ENCODE measurements at places on chromosomes 3 and 15.

DNA sequence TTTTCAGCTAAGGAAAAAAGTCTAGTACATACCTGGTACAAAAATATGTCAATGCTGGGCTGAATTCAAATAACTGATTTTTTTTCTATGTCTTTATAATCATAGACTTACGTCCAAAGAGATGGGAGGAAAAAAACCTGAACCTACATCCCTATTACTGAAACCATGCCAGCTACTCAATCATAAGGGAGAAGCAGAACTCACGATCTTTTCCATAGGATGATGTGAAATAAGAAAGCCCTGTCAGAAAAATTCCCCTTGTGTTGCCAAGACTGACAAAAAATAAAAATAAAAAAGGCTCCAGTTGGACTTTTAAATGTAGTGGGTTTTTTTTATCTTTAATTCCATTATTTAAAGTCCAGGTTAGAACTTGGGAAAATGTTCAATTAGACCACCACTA, 3.3 kb downstream of the MSL2 start:
- DNase-seq = no peak

GRCh38 chr15:50163719-50164410, 18.1 kb upstream of the SLC27A2 start:
- DNase-seq = no peak

- no peak for DNase-seq
These were observed 175.5 kb downstream of the ATG7 start for GRCh38 chr3:11447584-11448200.

GRCh38 chr3:7630351-7630911, 769.5 kb downstream of the GRM7 start:
- no peak for DNase-seq

- no peak for DNase-seq
These were observed 9.3 kb downstream of the BCHE start for GRCh38 chr3:165827883-165828282.

DNA sequence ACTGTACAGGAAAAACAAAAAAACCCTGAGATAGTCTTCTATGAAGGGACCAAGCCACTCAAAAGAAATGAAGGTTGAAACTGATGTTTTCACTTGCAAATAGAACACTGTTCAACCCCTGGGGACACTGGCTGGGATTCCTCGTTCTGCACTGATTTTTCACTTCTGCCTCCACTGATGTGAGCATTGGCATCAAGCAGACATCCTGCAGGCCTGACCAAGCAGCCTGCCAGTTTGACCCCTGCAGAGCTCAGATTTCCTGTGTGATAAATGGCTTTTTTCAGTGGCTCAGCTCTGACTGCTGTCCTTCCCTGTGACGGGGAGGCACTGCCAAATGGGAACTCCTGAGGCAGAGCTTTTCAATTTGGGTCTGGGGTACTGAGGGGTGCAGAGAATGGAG, 50.0 kb downstream of the RASGRP1 start:
- DNase-seq = no peak

- DNase-seq = no peak
These were observed 7.0 kb downstream of the SNAP23 start for GRCh38 chr15:42502477-42502876.

GRCh38 chr15:68614286-68615035, 35.7 kb downstream of the CORO2B start:
- DNase-seq = no peak

DNA sequence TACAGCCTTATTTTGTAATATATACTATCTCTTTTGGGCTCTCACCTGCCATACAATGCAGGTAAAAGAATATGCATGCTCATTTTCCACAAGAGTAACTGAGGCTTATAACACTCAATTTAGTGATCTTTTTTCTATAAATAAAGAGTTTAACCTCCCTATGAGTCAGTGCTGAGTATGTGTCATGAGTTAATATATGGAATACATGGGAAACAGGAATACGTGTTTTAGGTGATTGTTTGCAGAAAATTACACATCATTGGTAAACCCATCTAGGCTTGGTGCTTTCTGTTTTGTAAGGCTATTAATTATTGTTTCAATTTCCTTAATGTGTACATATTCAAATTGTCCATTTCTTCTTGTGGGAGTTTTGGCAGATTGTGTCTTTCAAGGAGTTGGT, 411.3 kb downstream of the GRM7 start:
- DNase-seq = no peak

- no peak for DNase-seq
These were observed 180.3 kb downstream of the SYNPR start for GRCh38 chr3:63458405-63458804.

- DNase-seq = no peak
These were observed 89.8 kb upstream of the FNDC3B start for GRCh38 chr3:171949554-171949953.

DNA sequence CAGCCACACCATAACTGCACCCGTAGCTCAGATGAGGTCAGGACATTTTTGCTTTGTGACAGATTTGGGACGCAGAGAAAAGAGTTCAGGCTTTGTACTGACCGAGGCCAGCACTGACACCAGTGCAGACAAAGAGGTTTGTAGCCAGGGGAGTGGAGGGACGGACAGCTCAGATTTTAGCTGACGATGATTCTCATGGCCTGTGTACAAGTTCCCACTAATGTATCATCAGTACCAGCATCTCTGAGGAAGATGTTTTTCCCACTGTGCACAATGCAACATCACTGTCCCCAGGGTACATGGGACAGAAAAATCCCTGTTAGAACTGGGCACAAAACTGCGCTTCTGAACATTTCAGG, 112.7 kb downstream of the SLCO3A1 start:
- no peak for DNase-seq

DNA sequence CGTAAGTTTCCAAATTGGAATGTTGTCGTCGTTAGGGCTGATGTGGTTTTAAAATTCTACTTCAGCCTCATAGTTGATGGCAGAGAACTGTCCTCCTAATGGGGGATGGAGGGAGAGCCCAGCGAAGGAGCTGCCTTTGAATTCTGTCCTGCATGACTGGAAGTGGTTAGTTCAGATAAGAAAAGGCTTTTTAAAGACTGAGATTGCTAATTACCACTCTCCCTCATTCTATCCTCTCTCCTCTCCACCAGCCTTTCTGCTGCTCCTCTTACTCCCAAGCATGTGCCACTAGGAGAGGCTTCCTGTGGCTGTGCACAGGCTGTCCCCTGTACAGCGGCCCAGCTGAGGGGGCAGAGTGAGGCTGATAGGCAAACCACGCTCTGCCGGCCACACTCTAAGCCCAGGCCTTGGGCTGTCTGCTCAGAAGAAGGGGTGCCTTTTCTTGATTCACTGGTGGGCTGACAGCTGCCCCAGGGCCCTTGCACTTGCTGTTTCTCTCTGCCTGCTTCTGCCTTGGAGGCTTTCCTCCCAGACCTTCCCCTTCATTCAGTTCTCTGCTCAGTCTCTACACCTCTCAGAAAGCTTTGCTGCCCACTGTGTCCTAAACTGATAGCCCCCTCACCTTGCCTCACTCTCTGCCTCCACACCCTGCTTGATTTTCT, 8.7 kb upstream of the PAQR9 start:
- no peak for DNase-seq

DNA sequence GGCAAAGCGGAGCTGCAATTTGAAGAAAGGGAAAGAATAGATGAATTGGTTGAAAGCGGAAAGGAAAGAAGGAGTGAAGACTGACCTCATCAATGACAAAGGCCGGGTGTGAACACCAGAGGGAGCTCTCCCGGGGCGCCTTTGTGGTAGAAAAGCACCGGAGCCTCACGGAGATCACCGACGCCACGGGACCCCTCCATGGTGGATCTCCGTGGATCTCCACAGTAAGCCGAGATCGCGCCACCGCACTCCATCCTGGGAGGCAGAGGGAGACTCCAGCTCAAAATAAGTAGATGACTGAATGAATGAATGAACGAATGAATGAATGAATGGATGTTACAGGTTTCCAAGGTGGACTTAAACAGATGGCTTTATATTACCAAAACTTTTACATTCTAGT, 25.0 kb downstream of the GPR160 start:
- DNase-seq = no peak

GRCh38 chr15:92624401-92624991, 31.1 kb downstream of the FAM174B start:
- peak; percentile 18 for DNase-seq

DNA sequence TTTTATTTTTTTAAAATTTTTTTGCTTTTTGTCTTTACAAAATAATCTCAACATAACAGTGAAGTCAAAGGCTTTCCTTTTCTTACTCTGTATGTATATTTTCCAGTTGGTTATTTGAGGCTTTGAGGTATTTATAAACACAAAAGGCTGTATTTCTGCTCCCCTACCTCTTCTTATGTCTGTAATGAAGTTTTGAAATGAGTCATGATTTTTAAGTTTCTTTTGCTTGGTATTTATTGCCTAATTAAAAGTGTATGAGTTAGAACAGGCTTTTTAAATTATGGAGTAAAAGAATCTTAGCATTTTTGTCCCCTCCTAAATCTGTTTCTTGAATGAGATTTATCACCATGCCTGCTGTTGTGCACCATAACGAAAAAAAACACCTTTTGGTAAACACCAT, 66.0 kb downstream of the DCUN1D1 start:
- DNase-seq = no peak

- DNase-seq = no peak
These were observed 61.9 kb downstream of the NSMCE3 start for GRCh38 chr15:29207758-29208108.

DNA sequence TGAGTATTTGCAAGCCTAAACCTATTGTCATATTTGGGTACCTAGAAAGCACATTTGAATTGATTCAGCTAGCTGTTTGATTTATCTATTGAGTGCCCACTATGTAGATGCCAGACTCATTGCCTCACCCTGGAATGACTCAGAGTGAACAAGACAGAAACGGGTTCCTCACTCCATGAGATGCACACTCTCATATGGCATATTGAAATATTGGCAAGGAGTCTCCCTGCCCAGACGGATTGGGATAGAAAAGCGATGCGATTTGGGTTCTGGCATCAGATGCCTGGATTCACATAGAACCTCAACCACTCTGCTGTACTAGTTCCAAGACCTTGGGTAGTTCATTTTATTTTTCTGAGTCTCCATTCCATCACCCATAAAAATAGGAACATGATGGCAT, 22.5 kb downstream of the LRRN1 start:
- no peak for DNase-seq

DNA sequence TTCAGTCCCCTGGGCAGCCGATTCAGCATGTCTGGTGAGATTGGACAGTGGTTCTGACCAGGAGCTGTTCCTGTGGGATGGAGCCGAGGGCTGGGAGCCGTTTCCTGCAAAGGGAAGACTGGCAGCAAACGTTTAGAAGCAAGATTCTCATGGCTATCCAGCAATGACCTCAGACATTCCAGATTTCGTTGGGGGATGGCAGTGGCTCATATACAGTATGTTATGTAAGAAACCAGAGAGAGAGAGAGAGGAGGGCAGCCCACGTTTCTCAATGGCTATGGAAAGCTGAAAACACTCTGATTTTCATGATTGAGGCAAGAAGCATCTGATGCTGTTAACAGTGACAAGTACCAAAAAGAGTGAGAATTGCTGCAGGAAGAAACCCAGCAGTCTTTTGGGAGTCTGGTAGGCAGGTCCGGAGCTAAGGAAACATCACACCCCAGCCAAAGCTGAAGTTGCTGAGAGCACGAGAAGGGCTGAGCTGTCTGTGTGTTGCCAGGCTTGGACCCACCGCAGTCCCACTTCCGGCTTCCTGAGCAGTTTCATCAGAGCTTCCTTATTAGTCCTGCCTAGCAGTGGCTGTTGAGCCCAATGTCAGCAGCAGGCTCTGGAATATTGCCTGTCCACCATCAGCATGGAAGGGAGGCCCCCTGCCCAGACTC, 25.6 kb upstream of the VPS8 start:
- DNase-seq = no peak

GRCh38 chr3:44420676-44421075, 56.8 kb downstream of the ZNF445 start:
- no peak for DNase-seq

Measured in activated CD4-positive, CD25-positive, alpha-beta regulatory T cell treated with anti-CD3 and anti-CD28 coated beads, Interleukin-2, amount 50 U/mL, for 72 hours (primary cell).